HFFc6 (cell line): ENCODE measurements at places on chromosomes 7 and 10. TPM values are rescaled to one million over a fixed set of nuclear protein-coding genes. Genes with fewer than 3 reads are reported as not detected.

DNA sequence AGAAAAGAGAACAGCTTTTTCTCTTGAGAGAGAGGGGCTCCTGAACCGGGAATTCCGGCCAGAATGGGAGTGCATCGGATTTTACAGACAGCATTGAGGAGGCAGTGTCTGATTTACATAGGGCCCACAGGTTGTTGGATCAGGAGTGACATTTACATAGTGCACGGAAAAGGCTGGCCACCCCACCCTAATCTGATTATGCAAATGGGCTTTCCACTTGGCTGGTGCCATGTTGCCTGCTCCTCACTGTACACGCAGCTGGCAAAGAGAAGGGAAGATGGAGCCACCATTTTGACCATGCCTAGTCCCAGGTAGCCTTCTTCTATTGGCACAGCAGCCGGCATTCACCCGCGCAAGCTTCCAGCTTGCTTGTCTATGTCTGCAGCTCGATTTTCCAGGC lies 77.5 kb upstream of the FAM171A1 start:
- no peaks in the 10 kb centered on the region for H3K36me3 ChIP-seq
- no peak overlapping the region for H3K27ac ChIP-seq
- peaks cover 43% of the 10 kb centered on the region for H3K27me3 ChIP-seq

- no peaks in the 10 kb centered on the region for H3K36me3 ChIP-seq
- no peak overlapping the region for H3K4me3 ChIP-seq
- no peak for DNase-seq
Observed at GRCh38 chr7:132756484-132756990, 180.3 kb upstream of the PLXNA4 start.

DNA sequence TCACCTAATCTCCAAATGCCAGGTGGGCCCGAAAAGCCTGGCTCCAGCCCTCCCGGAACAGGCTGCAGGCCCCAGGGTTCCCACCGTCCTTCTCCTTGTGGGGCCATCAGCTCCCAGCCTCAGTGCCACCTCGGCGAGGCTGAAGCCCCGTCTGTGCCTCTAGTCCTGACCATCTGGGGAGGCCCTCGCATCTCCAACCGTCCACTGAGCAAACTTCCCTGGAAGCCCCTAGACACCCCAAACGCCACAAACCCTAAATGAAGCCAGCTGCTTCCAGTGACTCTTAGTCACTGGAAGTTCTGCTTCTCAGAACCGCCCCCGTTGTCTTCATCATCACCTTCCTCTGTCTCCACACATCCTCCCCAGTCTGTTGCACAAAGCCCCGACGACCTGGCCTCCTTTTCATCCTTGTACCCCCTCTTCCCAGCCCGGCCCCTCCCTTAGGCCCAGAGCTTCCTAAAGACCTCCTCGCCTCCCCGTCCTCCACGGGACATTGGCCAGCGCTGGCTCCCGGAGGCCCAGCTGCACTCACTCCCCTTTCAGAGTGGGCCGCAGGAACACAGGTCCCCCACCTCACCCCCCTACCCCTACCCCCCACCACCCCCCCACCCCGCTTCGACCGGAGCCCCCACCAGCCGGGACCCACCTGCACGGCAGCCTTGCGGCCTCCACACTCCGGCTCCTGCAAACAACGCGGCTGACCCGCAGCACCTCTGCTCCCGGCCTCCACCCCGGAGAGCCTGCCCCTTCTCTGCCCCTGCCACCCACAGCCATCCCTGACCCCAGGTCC lies 1.1 kb upstream of the DIP2C start:
- DNase-seq: no peak
- H3K27ac ChIP-seq: peak overlapping the region; percentile 93
- H3K36me3 ChIP-seq: no peaks in the 10 kb centered on the region
- H3K4me3 ChIP-seq: peak overlapping the region; percentile 91

Gene VWA2
- 0.07 TPM in 1 of 3 replicates, not detected in the others for total RNA-seq

Gene C10orf67
- 0.41 to 0.64 TPM (median 0.55 TPM) in 3 replicates for total RNA-seq

Gene SPACDR
- 0.69 to 1.4 TPM (median 1.1 TPM) in 3 replicates for total RNA-seq
